ENCODE measurements at places on chromosomes 3 and 15.

DNA sequence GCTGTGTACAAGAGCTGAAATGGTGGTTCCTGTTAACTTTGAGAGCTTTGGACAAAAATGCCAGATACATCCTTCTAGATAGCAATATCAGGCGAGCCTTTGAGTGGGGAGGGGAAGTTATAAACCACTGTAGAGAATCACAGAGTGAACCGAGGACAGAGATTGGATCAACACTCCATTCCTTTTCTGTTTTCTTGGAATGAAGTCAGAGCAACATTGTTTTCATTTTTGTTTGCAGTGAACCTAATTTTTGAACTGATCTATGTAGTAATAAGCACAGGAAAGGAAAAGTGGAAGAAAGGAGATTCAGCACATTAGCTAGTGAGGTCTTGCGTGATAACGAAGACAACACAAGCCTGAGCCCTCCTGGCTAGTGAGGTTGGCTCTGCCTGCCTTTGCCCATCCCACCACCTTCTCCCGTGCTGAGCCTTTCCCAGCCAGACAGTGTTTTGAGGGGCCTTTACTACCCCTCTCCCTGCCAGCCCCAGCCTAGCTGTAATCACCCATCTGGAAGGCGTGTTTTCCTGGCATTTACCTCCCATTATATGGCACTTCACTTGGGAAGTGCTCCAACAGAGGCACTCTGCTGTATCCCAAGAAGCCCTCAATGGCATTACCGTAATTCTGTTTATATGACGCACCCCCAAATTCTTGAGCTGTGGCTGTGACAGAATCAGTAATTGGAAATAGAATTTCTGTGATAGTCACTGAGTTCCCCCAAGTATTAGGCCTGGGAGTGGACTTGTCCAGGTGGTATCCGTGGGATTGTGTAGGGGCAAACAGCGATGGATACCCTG lies 129.8 kb downstream of the CACNA1D start:
- DNase-seq = no peak

- DNase-seq = no peak
These were observed 51.0 kb upstream of the ATP13A3 start for GRCh38 chr3:194537732-194538247.

- DNase-seq = no peak
These were observed 273.7 kb downstream of the RBMS3 start for GRCh38 chr3:29554566-29554965.

DNA sequence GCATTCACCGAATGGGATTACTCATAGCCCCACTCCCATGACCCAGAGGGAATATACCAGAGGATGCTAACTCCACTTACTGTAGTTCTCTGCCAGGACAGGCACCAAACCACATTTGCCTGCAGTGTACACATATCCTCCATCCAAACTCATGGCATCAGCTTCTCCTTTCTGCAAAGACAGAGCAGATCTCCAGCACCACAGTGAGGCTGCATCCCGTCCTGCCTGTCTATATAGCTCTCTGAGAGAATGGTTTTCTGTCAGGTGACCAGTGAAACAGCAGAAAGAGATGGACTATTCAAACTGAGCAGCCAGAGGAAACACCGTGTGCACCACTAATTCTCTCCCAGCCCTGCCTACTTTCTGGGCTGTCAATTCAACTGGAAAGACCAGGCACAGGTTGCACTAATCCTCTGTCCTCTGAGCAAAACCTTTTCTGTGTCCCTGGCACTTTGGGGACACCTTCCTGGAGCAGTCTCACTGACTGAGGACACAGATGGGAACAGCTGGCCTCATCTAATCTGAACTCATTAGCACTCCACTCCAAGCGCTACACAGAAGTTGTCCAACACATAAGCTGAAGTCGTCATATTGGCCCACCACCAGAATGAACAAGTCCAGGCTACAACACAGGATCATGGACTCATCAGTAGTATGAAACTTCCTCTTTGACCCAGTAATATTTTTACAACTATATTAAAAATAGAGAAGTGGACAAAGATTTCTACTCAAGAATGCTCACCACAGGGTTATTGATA lies 17.3 kb downstream of the LTF start:
- no peak for DNase-seq

DNA sequence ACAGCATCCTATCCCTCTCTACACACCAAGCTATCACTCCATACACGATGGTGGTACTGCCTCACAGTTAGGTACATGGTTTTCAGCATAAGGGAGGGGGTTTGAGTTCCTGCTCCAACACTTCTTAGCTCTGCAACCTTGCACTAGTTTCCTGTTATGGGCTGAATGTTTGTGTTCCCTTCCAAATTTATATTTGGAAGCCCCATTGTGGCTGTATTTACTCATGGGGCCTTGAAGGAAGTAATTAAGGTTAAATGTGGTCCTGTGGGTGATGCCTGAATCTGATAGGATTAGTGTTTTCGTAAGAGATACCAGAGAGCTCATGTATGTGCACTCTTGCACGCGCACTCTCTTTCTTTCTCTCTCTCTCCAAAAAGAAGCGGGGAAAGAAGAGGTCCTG lies 259.4 kb downstream of the RORA start:
- no peak for DNase-seq

GRCh38 chr3:65439641-65440284 lies 599.0 kb downstream of the MAGI1 start:
- no peak for DNase-seq

DNA sequence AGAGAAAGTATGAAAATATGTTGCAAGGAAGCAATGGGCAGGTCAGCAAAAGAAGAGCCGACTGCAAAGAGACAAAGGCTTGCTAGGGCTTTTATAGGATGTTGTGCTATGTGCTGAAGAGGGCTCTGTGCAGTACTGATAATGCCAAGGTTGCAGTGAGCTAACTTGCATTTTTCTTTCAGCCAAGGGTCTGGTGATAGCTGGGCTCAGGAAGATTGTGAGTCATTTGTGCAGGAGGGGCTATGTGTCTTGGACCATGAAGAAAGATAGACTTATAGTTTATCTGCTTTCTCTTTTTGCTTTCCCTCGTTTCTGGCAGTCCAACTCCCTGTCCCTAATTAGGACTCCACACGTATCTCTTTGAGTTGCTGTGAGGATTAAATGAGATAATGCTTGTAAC lies 64.5 kb upstream of the LRIG1 start:
- DNase-seq = no peak

DNA sequence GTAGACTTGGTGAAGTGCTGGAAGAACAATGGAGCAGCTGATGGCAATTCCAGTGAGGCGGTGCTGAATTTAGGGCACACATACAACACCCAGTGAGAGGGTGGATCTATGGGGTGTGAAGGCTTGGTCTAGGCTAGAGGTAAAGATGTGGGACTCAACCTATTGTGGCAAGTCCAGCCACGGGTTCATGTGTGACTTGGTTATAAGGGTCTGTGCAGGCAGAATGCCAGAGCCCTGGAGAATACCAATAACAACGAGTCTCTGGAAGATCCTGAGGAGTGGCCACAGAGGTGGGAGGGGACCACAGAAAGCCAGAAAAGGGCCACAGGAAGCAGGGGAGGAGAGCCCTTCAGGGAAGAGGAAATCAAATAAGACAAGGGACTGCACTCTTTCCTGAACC lies 55.0 kb downstream of the VGLL4 start:
- no peak for DNase-seq

DNA sequence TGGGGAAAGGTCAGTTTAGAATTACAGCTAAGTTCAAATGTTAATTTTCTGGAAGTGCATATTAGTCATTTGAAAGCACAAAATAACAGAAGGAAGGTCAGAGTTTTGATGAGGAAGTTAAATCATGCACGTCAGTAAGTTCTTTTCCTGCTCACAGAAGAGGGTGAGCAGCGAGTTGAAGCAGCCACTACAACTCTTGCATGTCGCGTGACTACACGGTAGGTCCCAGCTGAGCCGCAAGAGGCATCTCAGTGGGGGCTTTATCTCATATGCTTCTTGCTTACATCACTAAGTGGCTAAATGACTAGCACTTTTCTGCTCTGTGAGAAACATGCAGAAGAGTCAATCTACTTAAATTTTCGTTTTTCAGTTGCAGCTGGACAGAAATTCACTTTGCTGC lies 21.3 kb upstream of the SEC62 start:
- DNase-seq = peak; percentile 56

GRCh38 chr15:60840703-60841411 lies 361.9 kb upstream of the ICE2 start:
- DNase-seq = peak; percentile 8

Measured in CD8-positive, alpha-beta T cell (primary cell).